ENCODE measurements at places on chromosomes 7 and 10.
A peak's percentile ranks its signal among the peaks of the same experiment; 100 is the strongest.

DNA sequence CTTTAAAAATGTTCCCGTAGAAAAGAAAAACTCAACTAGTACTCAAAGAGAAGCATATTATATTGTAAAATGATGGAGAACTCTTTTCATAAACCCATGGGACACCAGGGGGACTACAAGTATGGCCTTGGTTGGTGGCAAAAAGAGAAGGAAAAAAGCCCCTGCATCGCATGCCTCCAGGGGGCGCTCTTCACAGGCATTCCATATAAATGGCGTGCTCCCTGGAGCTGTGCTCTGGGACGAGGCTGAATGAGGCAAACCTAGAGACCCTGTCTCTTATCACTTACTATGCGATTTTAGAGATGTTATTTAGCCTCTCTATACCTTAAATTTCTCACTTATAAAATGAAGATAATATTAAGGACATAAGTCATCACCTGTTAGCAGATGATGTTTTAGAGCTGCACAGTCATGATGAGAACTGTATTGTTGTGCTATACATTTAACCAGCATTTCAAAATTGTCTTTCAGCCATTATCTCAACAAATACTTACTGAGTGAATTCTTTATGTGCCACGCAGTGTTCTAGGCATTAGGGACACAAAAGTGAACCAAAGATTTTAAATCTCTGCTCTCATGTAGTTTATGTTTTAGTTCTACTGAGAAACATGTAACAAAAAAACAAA, 105.8 kb downstream of the ARHGAP21 start:
- peak; percentile 46 for DNase-seq

- DNase-seq = peak; percentile 67
These were observed 32.1 kb upstream of the HECTD2 start for GRCh38 chr10:91378061-91378460.

GRCh38 chr10:59859570-59859969, 46.8 kb downstream of the CCDC6 start:
- no peak for DNase-seq

DNA sequence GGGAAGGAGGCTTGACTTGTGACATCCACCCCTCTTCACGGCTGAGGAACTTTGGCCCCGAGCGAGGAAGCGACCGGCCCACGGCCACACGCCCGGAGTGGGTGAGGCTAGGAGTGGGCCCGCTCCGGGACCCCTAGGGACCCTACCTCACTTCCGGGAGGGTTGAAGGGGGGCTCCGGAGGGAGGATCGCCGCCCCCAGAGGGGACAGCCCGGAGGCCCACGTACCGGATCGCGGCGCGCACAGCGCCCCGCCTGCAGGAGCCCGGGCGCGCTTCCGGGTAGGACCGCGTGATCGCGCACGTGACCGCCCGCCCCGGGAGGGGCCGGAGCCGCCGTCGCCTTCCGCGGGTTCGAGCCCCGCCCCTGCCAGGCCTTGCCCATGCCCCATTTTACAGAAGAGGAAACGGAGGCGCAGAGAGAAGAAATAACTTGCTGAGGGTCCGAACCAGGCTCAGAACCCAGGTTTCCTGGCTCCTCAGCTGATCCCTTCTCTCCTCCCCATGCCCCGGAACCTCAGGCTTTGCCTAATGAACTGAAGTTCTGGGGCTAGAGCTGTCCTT, at the start of gene HPS1:
Gene HPS1 (minus strand): TSS at position 275 of the 561 bp plus-strand sequence. CDS start 3,695 bp downstream, outside the sequence.
- peak; percentile 77 for DNase-seq

GRCh38 chr7:67489881-67490280, 493.2 kb downstream of the TYW1 start:
- DNase-seq = no peak

GRCh38 chr7:148621563-148621962, 31.0 kb downstream of the C7orf33 start:
- no peak for DNase-seq

DNA sequence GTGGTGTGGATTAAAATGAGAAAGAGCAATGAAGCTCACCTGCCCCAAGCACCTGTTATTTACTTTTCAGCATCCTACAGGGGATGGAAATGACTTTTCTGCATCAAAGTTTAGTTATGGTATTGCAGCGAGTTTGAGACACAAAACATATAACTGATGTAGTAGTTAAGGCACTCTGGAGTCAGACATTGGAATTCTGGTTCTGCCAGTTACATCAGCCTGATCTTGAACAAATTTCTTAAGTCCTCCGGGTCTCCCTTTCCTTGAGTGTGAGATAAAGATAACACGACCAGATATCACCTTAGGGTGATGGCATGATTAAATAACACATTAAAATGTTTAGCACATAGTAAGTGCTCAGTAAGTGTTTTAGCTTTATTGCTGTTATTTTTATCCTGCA, 97.4 kb downstream of the ATXN7L1 start:
- no peak for DNase-seq

DNA sequence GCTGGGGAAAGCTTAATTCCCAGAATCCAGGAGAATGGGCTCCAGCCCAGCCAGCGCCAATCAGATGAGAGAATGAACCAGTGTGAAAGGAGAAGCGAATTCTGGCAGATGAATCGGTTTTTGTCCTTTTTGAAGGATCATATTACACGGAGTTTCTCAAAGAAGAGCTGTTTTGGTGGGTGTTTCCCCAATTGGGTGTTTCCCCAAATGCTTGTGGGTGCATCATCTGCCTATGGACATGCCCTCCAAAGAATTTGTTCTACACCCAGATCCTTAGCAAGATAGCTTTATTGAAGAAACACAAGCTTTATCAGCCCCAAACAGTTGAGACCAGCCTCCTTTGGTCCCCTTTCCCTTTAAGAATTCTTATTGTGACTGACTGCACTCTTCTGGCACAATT, 186.5 kb upstream of the GPR26 start:
- no peak for DNase-seq

DNA sequence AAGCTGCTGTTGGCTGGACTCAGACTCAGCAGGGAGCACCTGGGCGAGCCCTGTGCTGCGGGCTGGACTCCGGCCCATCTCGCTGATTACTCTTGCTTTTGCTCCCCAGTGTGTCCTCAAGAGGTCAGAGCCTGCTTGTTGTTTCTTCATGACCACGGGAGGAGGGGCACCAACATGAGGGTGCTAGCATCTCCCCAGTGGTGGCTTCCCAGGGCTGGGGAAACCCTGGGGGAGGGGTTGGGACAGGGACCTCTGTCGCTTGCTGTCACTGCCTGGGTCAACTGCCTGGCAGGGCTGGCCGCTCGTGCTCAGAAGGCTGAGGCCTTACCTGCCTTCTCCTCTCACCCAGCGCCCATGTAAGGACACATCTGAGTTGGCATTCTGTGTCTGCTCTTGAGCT, 152.3 kb upstream of the SHH start:
- no peak for DNase-seq

- no peak for DNase-seq
These were observed 370.3 kb downstream of the BMPER start for GRCh38 chr7:34275624-34276023.

GRCh38 chr7:95430864-95431263, 4.0 kb downstream of the PON2 start:
- DNase-seq = no peak

GRCh38 chr10:132394936-132395703, 1.9 kb upstream of the PWWP2B start:
- no peak for DNase-seq

DNA sequence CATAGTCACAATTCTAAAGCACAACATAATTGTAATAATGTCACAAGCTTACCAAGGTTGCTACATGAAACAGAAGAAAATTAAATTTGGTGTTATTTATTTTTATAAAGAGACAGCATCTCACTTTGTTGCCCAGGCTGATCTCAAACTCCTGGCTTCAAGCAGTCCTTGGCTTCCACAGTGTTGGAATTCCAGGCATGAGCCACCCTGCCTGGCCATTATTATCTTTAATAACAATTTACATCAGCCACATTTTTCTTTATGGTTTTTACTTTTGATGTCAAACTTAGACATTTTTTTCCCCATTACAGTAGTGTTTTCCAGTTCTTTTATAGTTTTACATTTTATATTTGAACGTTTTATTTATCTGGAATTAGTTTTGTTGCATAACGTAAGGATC, 46.7 kb downstream of the BMPR1A start:
- DNase-seq = no peak

DNA sequence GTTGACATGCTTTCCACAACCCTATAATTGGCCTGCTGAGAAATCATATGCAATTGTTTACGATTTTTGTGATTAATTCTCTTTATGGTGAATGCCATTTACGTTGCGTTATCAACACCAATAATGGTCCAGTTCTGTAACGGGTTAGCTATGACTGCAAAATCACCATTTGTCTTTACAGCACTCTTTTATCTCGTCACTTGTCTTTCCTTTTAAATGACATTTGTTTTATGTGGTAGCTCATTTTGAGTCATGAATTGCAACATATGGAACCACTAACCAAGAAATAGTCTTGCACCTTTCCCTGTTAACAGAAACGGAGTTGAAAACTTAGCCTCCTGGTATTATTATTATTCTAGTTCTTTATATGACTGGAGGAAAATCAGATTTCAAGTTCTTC, 3.1 kb upstream of the KIAA1217 start:
- DNase-seq = no peak

DNA sequence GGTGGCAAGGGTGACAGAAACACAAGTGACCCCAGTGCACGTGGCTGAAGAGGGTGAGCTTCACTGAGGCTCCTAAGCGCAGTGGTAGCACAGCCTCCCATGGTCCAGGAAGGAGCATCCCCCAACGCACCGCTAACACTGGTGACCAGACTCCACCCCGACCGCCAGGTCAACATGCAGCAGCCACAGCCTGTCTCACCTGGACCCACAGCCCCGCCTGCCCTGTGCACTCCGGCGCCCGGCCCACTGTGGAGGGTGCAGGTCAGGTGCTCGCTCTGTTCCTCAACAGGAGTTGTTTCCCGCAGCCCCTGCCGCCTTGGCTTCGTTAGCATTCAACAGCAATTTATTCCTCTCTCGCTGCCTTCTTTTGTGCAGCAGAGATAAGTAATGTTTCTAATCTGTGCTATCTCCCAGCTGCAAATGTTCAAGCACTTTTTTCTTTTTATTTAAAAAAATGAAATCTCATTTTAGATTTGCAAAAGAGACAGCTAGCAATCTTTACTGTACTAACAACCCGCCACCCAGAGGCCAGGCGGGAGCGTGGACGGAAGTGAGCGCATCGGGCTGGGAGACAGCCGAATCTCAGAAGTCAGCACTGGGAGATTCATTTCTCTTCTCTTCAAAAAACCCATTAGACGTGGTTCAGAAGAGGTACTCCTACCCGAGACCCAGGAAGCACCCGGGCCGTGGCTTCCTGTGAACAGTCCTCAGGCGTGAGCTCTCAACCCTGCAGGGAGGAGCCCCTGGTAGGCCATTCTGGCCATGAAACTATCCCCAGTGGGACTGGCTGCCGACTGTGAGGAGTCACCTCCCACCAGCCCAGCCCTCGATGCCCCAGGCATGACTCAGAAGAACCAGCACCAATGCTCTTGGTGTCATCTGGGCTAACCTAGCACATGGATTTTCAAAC, 133.4 kb downstream of the MAD1L1 start:
- peak; percentile 18 for DNase-seq

- DNase-seq = no peak
These were observed 114.5 kb downstream of the PTPN20 start for GRCh38 chr10:47025540-47026300.

DNA sequence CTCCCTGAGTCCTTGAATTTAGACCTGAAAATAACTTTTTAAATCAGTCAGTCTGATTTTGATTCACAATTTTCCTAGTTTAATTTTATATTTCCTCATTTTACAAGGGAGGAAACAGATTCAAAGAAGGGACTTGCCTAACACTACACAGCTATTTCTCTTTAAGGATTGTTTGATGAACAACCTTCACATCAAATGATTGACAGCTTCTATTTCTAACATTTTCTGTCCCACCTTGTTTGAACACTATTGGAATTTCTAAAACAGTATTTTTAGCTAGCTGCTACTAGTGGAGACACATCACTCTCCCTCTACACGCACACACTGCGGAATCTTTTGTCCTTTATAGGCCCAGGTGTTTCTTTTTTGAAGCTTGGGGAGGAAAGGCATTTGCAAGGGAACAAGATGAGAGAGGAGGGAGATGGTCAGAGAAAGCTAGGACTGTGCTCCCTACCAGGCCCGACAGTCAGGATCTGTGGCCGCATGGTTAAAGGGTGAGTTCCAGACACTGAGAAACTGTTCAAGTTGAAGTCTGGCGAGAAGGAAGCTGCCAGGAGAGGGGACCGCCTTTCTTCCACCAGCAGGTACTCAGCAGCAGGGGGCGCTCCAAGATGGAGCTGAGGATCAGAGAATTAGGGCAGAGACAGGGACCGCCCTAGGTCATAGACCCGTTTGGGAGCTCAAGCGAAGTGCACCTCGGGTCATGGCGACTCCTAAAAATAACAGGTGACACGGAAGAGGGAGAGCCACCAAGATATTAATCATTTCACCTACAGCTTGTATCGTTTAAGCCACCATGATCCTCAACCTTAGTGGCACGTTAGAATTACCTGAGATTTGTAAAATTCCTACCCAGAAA, 49.7 kb downstream of the DNAJC12 start:
- peak; percentile 78 for DNase-seq

- DNase-seq = peak; percentile 16
These were observed at the start of gene MACC1 for GRCh38 chr7:20217193-20217948. Gene MACC1 (minus strand): TSS chr7:20217384. CDS start chr7:20161862, 55,522 bp downstream.

GRCh38 chr10:88027570-88027969, 164.1 kb downstream of the PTEN start:
- DNase-seq = no peak

GRCh38 chr10:61628875-61629513, 33.7 kb upstream of the CABCOCO1 start:
- DNase-seq = no peak

DNA sequence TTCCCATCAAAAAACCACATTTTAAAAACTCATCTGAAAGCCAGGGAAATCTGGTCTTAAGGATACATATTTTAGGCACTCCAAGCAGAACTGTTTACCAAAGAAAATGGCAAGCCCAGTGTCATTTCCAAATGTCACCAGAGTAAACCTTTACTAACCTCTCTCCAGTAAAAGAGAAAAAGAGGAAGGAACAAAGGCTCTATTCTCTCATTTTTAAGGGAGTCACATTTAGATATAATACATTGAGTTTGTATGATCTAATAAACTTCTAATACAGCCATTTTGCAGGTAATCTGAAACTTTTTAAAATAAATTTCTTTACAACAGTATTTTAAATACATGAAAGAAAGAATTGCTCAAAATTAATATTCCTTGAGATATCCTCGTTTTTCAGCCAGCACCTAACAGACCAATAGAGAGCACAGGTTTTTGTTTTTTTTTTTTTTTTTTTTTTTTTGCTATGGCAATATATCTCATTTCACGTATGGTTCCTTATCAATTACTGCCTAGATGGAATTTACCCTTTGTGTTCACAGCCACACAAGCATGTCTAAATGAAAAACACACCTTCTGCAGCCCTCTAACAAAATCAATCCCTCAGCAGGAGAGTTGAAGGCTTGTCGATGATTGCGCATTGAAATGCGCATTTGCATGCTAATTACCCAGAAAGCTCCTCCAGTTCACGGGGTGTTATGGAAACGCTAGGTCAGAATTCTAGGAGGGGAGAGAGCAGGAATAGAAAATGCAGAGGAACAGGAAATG, 39.8 kb upstream of the MSRB2 start:
- DNase-seq = no peak

DNA sequence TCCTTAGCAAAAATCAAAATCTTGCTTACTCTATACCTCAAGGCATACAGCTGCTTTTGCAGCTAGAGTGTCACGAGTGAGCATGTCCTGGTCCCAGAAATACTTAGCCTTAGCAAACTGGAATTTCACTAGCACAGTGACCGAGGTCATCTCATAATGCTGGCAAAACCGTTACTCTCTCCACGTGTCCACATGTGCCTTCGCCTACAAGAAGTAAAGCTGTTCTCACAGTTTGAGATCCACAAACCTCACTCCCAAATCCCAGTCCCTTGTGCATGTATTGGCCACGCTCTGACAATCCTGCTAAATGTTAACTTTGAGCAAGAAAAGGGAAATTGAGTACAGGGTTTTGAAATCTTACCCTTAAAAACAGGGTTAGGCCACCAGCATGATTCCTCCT, 111.0 kb upstream of the PLXDC2 start:
- no peak for DNase-seq
